ENCODE measurements at places on chromosomes 11 and 22.
A peak's percentile ranks its signal among the peaks of the same experiment; 100 is the strongest.

DNA sequence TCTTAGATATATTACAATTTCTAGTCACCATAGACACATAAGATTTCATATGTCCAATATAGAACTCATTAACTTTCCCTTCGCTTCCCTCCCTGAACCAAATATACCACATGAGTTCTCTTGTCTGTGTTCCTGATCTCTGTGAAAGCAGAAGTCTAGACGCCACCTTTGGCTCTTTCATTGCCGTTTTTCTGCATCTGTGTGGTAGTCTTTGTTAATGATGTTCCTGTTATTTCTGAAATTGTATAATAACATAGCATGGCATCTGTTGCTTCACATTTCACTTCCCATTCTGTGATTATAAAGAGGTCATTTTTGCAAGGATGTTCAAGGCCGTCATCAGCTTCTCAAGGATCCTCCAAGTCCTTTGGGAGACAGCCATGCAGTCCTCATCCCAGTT lies 58.5 kb downstream of the NCAM1 start:
- DNase-seq: no peak

DNA sequence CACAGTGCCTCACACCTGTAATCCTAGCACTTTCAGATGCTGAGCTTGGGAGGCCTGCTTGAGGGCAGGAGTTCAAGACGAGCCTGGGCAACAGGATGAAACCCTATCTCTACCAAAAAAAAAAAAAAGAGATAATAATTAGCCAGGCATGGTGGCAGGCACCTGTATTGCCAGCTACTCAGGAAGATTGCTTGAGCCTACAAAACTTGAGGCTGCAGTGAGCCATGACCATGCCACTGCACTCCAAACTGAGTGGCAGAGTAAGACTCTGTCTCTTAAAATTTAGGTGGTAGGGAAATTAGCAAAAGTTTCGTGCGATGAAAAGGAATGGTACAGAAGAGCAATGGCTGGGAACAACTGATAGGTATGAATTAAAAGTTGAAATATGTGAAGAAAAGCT lies 18.0 kb downstream of the ST13 start:
- no peak for DNase-seq

DNA sequence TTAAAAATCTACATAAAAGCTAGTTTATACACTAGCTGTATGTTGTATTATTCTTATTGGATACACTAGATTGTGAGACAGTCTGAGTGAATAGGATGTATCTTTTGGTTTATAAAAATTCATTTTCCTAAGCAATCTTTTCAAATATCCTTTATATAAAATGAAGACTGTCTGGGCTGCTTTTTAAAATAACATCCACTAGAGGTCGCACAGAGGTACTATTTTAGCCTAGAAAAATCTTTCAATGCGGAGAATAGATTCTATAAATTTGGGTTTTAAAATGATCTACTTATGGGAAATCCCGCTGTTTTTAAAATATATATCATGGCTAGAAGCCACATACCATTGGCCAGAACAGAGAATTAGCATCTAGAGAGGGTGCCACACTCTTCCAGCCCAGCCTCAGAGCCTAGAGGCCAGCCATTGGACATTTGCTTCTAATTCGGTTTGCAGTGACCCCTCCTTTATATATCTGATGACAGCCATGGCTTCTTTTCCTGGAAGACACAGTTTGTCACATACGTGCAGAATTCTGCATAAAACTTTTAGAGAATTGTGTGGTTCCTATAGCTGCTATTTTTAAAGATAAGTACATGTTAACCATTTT lies 7.3 kb downstream of the C11orf97 start:
- peak; percentile 17 for DNase-seq

DNA sequence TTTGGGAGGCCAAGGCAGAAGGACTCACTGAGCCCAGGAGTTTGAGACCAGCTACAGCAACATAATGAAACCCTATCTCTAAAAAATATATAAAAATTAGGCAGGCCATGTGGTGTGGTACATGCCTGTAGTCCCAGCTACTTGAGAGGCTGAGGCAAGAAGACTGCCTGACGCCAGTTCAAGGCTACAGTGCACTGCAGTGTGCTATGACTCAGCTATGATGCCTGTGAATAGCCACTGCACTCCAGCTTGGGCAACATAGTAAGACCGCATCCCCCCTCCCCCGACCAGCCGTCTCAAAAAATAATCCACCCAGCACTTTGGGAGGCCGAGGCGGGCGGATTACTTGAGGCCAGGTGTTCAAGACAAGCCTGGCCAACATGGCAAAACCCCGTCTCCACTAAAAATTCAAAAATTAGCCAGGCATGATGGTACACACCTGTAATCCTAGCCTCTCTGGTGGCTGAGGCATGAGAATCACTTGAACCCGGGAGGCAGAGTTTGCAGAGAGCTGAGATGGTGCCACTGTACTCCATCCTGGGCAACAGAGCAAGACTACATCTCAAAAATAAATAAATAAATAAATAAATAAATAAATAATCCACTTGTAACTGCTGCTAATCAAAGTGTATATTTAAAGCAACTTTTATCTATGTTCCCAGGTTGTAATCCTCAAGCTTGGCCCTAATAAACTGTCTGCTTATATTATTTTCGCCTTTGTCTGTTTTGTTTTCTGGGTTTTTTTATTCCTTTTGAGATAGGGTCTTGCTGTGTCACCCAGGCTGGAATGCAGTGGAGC lies 7.8 kb downstream of the HPS5 start:
- no peak for DNase-seq

- no peak for DNase-seq
These were observed 737 bp downstream of the PPP2R1B start for GRCh38 chr11:111765320-111765983.

DNA sequence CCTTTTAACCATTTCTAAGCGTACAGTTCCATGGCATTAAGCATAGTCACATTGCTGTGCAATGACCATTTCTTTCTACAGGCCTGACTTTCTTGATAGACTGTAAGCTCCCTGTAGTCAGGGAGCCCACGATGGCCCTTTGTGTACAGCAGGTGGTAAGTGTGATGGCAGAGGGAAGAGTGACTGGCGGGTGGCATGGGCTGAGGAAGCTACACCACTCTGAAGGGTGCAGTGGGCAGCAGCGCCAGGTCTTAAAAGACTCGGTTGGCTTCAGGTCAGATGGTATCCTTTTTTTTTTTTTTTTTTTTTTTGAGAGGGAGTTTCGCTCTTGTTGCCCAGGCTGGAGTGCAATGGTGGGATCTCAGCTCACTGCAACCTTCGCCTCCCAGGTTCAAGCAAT lies 1.6 kb downstream of the PPM1F start:
- no peak for DNase-seq

DNA sequence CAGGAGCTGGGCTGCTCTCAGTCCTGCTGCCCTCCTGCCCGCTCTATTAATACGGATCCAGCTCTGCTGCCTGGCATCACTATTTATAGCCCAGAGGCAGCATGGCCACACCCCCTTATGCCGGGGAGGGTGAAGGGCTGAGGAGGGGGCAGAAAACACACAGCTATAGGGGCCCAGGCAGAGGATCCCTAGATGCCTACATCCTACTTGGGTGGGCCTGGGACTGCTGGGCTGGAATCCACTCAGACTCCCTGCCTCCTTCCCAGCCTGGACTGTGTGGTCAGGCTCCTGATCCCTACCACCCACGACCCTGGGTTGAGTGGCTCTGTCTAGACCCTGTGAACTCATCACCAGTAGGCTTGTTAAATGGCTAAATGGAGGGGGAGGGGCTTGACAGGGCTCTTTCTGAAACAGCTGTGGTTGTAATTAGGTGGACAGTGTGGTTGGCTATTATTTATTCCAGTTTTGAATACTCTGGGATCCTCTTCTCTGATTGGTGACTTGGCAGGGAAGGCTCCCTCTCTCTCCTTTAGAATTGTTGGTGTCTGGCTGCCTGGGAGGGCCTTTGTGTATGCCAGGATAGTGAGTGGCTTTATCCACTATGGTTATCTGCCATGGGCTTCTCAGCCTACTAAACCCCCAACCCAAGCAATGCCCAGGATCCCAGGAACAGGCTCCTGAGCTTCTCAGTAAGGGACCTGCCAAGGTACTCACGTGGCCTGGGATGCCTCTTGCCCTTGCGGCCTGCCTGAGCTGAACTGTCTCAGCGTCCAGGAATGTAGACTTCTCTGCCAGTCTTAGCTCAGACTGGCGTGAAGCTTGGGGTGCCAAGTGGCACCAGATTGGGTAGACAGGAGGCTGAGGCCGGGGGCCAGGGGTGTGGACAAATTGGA lies 15.2 kb downstream of the PHLDB1 start:
- no peak for DNase-seq

GRCh38 chr22:45131749-45132148 lies 32.0 kb upstream of the NUP50 start:
- DNase-seq: no peak

- no peak for DNase-seq
These were observed 1251.2 kb downstream of the BRD1 start for GRCh38 chr22:48576333-48577013.

GRCh38 chr22:19932367-19933206 lies 9.0 kb upstream of the COMT start:
- no peak for DNase-seq

GRCh38 chr11:84292006-84292405 lies 1005.8 kb upstream of the CCDC90B start:
- no peak for DNase-seq

DNA sequence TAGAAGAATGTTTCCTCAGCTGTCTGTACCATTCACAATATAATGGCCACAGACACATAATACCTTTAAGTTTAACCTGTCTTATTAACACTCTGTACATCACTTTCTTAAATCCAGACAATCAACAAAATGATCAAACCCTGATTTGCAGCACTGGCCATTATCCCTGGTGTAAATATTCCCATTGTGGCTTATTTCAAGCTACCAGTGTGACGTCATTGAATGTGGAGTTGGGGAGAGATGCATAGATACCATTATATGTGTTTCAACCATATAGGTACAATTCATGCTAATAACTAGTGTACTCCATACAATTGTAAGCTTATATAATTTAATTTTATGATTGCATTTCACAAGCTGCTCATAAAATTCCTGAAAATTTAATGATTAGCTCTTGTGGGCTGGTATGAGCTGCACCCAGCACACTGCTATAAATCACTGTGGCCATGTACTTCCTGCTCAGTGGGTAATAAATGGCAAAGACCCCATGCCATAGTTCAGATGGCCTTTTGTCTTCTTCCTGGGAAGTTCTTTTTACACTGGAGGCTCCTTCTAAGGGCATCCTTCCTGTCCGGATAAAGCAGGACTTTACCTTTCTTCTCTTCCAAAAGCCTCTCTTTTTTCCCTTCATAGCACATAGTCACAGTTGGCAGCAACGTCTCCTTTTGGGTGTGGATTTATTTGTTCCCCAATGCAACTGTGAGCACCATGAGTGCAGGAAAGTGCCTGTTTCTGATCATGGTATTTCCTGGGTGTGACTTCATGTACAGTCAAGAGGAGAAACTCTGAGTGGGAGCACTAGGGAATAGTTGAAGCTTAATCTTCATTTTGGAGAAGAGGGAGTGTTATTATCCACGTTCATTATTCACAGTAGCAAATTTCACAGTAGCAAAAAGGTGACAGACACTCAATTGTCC lies 87.8 kb downstream of the MIAT start:
- no peak for DNase-seq

DNA sequence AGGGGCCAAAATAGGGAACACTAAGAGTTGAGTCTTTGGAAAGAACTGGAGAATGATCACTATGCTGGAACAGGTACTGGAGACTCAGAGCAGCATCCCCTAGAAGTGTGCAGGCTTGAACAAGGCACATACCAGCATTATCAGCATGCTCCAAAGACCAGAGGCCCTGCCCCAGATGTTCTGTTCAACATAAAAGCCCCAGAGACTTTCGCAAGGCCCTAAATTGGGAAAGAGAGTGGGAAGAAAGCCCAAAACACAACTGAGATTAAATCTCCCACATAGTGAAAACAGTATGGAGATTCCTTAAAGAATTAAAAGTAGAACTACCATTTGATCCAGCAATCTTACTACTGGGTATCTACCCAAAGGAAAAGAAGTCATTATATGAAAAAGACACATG lies 9.4 kb downstream of the CNGA4 start:
- no peak for DNase-seq

DNA sequence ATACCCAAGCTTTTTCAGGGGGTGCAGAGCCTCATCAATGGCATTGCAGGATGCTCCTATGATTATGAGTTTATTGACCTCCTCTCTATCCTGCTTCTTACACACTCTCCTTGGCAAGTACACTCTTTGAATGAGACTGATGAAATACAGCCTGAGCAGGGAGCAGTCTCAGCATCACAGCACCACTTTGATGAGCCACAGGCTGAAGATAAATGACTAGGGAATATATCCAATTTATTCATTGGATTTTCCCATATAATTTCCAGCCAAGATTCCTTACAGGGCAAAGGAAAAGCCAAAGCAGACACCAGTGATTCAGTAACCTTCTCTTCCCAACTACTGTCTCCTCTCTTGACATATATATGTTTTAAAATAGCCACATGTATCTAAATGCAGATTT lies 79.2 kb downstream of the CASP12 start:
- DNase-seq: no peak

GRCh38 chr22:45629469-45630089 lies 42.1 kb upstream of the ATXN10 start:
- no peak for DNase-seq

DNA sequence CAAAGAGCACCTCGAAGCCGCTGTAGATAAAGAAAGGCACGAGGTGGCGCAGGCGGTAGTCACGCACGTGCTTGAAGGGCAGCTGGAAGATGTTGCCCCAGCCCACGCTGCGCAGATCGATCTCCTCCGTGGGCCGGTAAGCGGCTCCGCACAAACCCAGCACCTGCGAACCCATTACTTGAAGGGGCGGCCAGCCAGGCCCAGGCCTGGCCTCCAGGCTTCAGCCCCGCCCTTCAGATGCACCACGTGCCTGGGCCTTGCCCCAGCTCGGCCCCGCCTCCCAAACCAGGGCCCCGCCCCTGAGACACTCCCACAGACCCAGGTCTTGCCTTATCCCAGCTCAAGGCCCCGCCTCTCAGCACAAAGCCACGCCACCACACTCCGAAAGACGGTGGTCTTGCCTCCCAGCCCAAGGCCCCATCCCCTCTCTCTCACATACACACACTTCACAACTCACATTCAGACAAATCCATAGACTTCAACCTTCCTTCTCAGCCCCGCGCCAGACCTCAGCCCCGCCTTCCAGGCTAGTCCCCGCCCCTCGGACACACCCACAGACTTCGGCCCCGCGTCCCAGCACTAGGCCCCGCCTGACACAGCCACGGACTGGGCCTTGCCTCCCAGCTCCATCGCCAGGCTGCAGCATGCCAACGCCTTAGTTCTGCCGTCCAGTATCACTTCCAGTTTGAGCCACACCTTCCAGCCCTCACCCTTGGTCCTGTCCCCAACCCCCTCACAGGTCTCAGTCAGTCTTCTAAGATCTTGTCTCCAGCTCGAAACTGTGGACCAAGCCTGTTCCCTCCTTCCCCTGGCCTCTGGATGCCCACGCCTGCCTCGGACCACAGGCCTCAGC lies 7.0 kb downstream of the UNC93B1 start:
- no peak for DNase-seq

- no peak for DNase-seq
These were observed 1.5 kb downstream of the EMID1 start for GRCh38 chr22:29207243-29207550.

- DNase-seq: peak; percentile 75
These were observed 902 bp downstream of the RASGRP2 start for GRCh38 chr11:64742889-64743590.
